GM23338 (cell line): ENCODE measurements at places on chromosomes 16 and 17. TPM values are rescaled to one million over a fixed set of nuclear protein-coding genes. Genes with fewer than 3 reads are reported as not detected.

GRCh38 chr16:6913566-6913965, 419.1 kb upstream of the RBFOX1 start:
- no peak for DNase-seq

Gene EVI2A
- not detected in 2 replicates for total RNA-seq

Gene PLCG2
- total RNA-seq: 3.6 and 5.9 TPM in 2 replicates

GRCh38 chr17:72575542-72576233, 454.9 kb downstream of the SOX9 start:
- peak; percentile 32 for DNase-seq

GRCh38 chr16:57628008-57628781, at the start of gene ADGRG1:
ADGRG1 (plus strand) TSS chr16:57628630; CDS start chr16:57650288, 21,658 bp downstream.
- DNase-seq: peak; percentile 77

DNA sequence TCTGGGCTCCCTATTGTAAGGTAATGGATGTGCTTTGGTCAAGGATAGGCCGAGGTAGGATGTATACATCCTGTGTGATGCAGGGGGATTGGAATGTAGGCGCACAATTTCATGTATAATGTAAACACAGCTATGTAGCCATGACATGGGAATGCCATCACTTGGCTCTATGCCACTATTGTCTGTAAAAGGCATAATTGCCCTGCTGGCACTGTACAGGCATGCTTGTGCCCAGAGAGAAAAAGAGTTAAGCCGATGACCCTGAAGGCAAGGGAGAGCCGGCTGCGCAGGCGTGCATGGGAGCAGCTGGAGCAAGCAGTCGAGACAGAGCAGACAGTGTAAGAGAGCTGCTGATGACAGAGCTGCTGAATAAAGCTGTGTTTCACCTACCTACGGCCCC, 212.5 kb upstream of the CPHXL start:
- DNase-seq: no peak

GRCh38 chr16:11554053-11554452, 32.7 kb downstream of the LITAF start:
- DNase-seq: no peak

DNA sequence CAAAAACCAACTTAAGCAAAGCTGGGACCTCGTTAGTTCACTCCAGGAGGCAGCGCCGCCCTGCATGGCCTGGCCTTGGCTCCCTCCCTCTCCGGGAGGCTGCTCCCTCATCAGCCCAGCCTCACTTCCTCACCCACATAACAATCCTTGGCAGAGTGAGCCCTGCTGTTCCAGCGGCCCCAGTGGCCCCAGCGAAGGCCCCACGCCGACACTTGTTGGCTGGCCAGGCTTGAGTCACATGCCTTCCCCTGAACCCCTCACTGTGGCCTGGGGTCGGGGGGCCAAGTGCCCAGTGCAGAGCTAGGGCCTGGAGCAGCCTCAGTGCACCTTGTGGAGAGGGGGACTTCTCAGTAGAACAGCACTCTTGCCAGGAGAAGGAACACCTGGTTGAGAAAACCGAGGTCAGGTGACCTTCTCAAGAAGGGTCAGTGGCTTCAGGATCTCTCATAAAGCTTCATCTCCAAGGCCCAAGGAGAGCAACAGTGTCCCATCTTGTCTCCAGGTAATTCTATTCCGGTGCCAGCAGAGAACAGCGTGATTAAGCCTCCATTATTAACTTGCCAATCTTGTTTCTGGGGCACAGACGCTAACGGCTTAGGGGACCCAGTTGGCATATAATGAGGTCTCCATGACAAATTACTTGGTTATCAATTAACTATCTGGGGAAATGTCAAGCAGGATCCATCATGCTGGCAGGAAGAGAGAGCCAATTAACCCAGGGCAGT, 26.8 kb downstream of the ENDOV start:
- DNase-seq: no peak

- DNase-seq: no peak
Measured at GRCh38 chr17:75970011-75970523, 8.9 kb downstream of the ACOX1 start.

GRCh38 chr17:20721171-20721570, 141.6 kb downstream of the CDRT15L2 start:
- no peak for DNase-seq

- DNase-seq: no peak
Measured at GRCh38 chr17:30965686-30966085, 5.2 kb upstream of the RNF135 start.

DNA sequence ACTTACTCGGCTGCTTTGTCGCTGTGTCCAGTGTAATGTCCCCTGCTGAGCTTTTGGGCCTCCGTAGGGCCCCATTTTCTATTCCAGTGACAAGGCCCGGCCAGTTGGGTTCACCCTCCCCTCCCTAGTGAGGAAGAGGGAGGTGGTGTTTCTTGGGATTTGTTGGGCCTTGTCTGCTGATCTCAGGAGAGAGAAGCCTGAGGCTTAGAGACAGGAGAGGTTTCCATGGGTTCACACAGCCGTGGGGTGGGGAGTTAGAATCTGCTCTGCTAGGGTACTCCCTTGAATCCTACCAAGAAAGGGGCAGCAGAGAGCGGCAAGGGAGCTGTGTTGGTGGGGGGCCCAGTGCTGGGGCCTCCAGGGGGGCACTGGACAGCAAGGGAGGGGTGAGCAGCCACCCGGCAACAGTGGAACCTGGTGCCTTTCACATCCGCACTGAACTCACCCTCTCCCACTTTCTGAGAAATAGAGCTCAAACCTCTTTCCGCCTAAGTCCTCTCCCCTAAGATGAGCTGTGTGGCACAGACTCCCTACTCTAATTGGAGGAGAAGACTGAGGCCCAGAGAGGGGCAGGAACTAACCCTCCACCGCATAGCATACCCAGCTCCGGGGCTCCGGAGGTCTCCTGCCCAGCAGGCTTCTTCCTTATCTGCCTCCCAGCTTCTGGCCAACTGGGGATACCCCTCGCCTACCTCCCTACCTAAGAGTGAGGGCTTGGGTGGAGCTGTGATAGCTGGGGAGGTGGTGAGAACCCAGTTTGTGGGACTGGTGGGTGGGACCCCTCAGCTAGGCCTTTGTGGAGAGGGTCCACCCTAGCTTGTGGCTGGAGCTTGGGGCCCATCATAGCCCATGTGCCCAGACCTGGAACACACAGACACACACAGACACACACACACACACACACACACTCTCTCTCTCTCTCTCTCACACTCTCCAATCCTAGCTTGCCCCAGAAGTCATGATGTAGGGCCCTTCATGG, 6.8 kb downstream of the TBKBP1 start:
- no peak for DNase-seq

DNA sequence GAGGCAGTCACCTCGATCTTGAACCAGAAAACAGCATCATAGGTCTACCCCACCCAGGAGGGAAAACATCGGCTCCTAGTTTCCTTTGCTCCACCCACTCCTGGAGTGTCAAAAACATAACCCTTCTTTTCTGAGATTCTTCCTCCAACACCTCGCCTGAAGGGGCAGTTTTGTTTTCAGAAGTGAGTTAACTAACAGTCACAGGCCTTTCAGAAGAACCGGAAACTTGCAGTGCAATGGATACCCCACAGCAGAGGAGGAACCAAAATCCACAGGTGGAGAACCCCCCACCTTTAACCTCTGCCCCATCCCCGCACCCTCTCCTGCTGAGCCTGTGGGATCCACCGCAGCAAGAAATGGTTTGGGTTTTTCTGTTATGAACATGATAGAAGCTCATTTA, 7.8 kb upstream of the TEX2 start:
- DNase-seq: no peak

DNA sequence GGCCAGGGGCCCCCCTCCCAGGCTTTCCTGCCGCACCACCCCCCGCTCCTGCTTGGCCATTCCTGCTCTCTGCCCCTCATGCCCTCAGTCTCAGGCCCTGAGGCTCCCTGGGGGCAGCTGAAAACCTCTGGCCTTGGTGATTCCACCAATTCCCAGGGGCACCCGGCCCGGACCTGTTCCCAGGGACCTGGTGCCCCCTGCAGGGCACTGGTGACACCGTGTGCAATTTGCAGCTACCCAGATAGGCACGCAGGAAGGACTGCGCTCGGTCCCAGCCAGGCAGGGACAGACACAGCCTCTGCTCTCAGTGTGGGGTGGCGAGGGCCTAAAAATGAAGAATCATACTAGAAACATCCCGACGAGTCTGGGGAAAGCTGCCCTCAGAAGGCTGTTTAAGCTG, 13.4 kb downstream of the WFDC1 start:
- DNase-seq: peak; percentile 88

- DNase-seq: no peak
Measured at GRCh38 chr17:80804466-80804865, 187.2 kb upstream of the CHMP6 start.

Gene MED13
- 45.8 and 47.1 TPM in 2 replicates for total RNA-seq
